ENCODE measurements at places on chromosomes 1 and 21. TPM values are rescaled to one million over a fixed set of nuclear protein-coding genes. Genes with fewer than 3 reads are reported as not detected.

The ETNK2 gene
- not detected for total RNA-seq

- no peaks in the 10 kb centered on the region for H3K36me3 ChIP-seq
- no peak overlapping the region for H3K27ac ChIP-seq
- DNase-seq, result no peak
- no peak overlapping the region for H3K4me3 ChIP-seq
Observed at GRCh38 chr21:23471877-23472276, 2135.4 kb downstream of the MRPL39 start.

DNA sequence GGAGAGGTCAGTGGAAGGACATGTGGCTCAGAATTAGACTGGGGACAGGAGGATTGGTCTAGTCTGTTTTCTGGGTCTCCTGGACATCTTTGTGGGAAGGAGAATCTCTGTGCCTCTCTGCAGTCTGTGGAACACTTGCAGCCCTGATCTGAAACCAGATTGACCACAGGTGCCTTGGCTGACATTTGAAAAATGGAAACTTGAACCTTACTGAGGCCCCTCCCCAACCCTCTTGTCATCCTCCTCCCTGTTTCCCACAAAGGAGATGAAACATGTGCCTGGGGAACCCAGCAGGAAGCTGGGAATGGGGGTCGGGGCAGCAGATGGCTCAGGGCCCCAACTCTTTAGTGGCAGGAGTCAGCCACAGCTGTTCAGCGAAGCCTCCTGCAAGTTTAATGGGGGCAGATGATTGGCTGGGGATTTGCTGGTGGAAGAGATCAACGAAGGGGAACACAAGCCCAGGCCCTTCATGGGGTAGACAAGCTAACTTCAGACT is 18.1 kb downstream of the VASH2 start:
- H3K4me1 ChIP-seq, result peaks cover 4% of the 10 kb centered on the region
- peaks cover 21% of the 10 kb centered on the region for H3K27me3 ChIP-seq
- H3K27ac ChIP-seq, result no peak overlapping the region
- no peak overlapping the region for H3K4me3 ChIP-seq

The ZSWIM5 gene
- 0.12 TPM for total RNA-seq

GRCh38 chr21:32325706-32326105 is 27.1 kb downstream of the MRAP start:
- no peak for DNase-seq
- H3K36me3 ChIP-seq, result peaks cover 77% of the 10 kb centered on the region
- no peak overlapping the region for H3K27ac ChIP-seq
- no peaks in the 10 kb centered on the region for H3K27me3 ChIP-seq

The ABCD3 gene
- 31.1 TPM for total RNA-seq

- no peak overlapping the region for H3K27ac ChIP-seq
- peaks cover 24% of the 10 kb centered on the region for H3K27me3 ChIP-seq
- no peak for DNase-seq
- no peak overlapping the region for H3K4me3 ChIP-seq
- H3K36me3 ChIP-seq, result peaks cover 8% of the 10 kb centered on the region
Observed at GRCh38 chr1:228450200-228450599, 33.5 kb upstream of the TRIM17 start.

GRCh38 chr1:44798481-44799365 is 1.5 kb upstream of the PLK3 start:
- peak; percentile 65 for DNase-seq
- H3K36me3 ChIP-seq, result peaks cover 28% of the 10 kb centered on the region
- peak overlapping the region; percentile 100 for H3K27ac ChIP-seq
- peak overlapping the region; percentile 99 for H3K4me3 ChIP-seq
- no peaks in the 10 kb centered on the region for H3K27me3 ChIP-seq

GRCh38 chr1:92094090-92094489 is 13.9 kb downstream of the BTBD8 start:
- peaks cover 2% of the 10 kb centered on the region for H3K36me3 ChIP-seq
- H3K4me1 ChIP-seq, result peaks cover 3% of the 10 kb centered on the region
- H3K27me3 ChIP-seq, result no peaks in the 10 kb centered on the region
- no peak overlapping the region for H3K27ac ChIP-seq
- peak; percentile 23 for DNase-seq

GRCh38 chr1:15680131-15680530 is 4.0 kb upstream of the PLEKHM2 start:
- no peak for DNase-seq
- no peak overlapping the region for H3K27ac ChIP-seq
- peaks cover 20% of the 10 kb centered on the region for H3K4me1 ChIP-seq
- peaks cover 2% of the 10 kb centered on the region for H3K36me3 ChIP-seq

- H3K27ac ChIP-seq, result no peak overlapping the region
- peaks cover 16% of the 10 kb centered on the region for H3K4me1 ChIP-seq
- H3K36me3 ChIP-seq, result no peaks in the 10 kb centered on the region
- H3K27me3 ChIP-seq, result peaks cover 2% of the 10 kb centered on the region
- H3K4me3 ChIP-seq, result no peak overlapping the region
Observed at GRCh38 chr21:38293765-38294164, 37.0 kb downstream of the KCNJ15 start.

The NHLH1 gene
- total RNA-seq, result 0.54 TPM

- H3K36me3 ChIP-seq, result no peaks in the 10 kb centered on the region
- H3K4me1 ChIP-seq, result no peaks in the 10 kb centered on the region
- no peaks in the 10 kb centered on the region for H3K27me3 ChIP-seq
- DNase-seq, result no peak
Observed at GRCh38 chr1:178643831-178644230, 81.2 kb upstream of the RALGPS2 start.

DNA sequence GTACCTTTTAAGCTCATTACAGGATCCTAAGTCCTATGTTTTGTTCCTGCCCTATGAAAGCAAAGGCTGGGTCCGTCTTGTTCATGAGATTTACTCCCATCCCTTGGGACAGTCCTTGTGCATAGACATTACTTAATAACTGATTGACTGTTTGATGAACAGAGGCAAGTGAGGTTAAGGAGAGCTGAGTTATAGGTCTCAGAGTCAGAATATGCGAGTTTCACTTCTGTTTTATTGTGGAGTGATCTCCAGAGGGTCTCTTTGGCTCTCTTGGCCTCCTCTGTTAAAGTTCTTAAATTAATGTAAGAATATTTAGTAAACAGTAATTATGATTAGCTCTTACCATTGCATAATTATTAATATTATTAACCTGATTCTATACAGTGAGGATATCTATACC is 52.6 kb downstream of the BRINP2 start:
- H3K4me1 ChIP-seq, result no peaks in the 10 kb centered on the region
- no peak overlapping the region for H3K27ac ChIP-seq
- no peak overlapping the region for H3K4me3 ChIP-seq

- no peak overlapping the region for H3K4me3 ChIP-seq
- no peak overlapping the region for H3K27ac ChIP-seq
- DNase-seq, result no peak
- H3K4me1 ChIP-seq, result peaks cover 28% of the 10 kb centered on the region
Observed at GRCh38 chr1:27117733-27118439, 37.0 kb downstream of the SLC9A1 start.

DNA sequence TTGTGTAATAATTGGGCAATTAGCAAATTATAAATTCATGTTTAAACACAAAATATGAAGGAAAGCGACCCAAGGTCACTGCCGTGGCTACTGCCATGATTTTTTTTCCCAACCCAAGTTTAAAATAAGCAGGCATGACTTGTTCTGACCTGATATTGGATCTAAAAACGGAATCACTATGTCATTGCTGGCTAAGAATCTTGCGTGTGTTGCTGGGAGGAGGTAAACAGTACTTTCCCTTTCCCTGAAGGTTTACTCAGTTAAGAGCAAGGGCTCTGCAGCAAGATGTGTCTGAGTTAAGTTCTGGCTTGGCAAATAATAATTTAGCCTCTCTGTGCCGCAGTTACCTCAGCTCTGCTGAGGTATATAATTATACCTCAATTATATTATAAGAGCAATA is 125.7 kb upstream of the L1TD1 start:
- no peak overlapping the region for H3K4me3 ChIP-seq
- no peaks in the 10 kb centered on the region for H3K36me3 ChIP-seq
- H3K4me1 ChIP-seq, result no peaks in the 10 kb centered on the region
- H3K27me3 ChIP-seq, result no peaks in the 10 kb centered on the region

GRCh38 chr1:157090771-157091170 is 8.8 kb downstream of the ETV3L start:
- H3K27me3 ChIP-seq, result peaks cover 2% of the 10 kb centered on the region
- H3K4me1 ChIP-seq, result peaks cover 2% of the 10 kb centered on the region
- no peak for DNase-seq
- H3K4me3 ChIP-seq, result no peak overlapping the region
- H3K36me3 ChIP-seq, result no peaks in the 10 kb centered on the region
- H3K27ac ChIP-seq, result no peak overlapping the region

The PTCH2 gene
- total RNA-seq, result 1.0 TPM

DNA sequence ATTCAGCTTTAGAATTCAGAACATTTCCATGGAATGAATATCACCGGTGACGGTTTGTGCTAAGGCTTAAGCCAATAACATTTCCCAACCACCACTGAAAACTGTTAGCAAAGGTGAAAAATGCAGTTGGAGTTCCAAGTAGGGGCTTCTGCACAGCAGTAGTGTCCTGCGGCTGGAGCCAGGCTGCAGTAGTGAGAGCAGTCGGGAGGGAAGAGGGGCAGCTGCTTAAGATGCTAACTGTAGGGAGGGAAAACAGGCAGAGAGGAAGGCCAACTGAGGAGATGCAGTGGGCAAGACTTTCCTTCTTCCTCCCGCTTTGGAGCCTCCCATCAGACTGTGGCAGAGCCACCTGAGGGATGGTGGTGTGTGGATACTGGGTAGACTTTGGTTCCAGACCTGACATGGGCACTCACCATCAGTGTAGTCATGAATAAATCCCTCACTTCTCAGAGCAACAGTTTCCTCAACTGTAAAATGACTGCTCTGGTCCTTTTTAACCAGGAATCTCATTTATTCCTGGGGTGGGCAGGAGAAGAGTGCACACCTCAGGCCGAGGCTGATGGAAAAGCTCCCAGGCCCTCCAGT is 3.2 kb downstream of the F3 start:
- H3K36me3 ChIP-seq, result no peaks in the 10 kb centered on the region
- H3K27ac ChIP-seq, result no peak overlapping the region
- H3K4me1 ChIP-seq, result peaks cover 11% of the 10 kb centered on the region
- DNase-seq, result no peak

- no peaks in the 10 kb centered on the region for H3K36me3 ChIP-seq
- no peak for DNase-seq
- no peaks in the 10 kb centered on the region for H3K27me3 ChIP-seq
Observed at GRCh38 chr1:218466341-218467010, 121.3 kb downstream of the TGFB2 start.

The MCOLN3 gene
- total RNA-seq, result 0.66 TPM

DNA sequence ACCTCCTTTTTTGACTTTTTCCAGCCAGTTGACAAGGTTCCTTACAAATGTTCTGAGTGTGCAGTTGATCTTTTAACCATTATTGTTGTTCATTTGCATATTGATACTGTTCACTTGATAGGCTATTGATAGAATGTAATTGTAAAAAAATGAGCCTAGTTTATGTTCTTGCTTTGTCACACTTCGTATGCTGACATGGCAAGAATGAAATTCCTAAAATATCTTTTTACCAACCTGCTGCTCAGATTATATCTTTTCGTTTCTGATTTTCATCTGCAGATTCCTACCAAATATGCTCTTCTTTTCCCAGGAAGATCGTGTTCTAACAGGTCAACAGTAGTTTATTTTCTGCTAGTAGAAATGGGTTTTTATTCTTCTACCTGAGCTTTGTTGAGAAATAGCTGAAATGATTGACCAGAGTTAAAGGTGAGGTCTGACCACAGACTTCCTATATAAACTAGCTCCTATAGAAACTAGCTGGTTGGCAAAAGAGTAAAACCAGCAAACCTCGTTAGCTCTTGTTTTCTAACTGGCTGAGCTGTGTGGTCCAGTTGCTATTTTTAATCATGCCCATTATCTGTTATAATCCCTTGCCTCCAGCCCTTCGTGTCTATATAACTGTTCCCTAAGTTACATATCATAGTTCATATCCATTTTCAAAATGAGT is 174.8 kb downstream of the HS2ST1 start:
- no peak overlapping the region for H3K4me3 ChIP-seq
- H3K4me1 ChIP-seq, result peaks cover 8% of the 10 kb centered on the region

Data from activated CD4-positive, alpha-beta T cell treated with anti-CD3 and anti-CD28 coated beads, Interleukin-2, amount 10 ng/mL, durations not matched to agents 24 days and 14 days (primary cell).